ENCODE measurements at places on chromosomes 4 and X. TPM values are rescaled to one million over a fixed set of nuclear protein-coding genes. Genes with fewer than 3 reads are reported as not detected.

Gene AFM
- not detected for total RNA-seq

Gene DCTD
- total RNA-seq: 64.4 TPM

Gene CRMP1
- total RNA-seq: not detected

Gene CT45A10
- total RNA-seq: not detected

Gene CDKL5
- total RNA-seq: 4.6 TPM

Gene LDOC1
- total RNA-seq: 3.1 TPM

All from subcutaneous adipose tissue (tissue), 4 donors.